ENCODE measurements at places on chromosomes 7 and 10. TPM values are rescaled to one million over a fixed set of nuclear protein-coding genes. Genes with fewer than 3 reads are reported as not detected.

DNA sequence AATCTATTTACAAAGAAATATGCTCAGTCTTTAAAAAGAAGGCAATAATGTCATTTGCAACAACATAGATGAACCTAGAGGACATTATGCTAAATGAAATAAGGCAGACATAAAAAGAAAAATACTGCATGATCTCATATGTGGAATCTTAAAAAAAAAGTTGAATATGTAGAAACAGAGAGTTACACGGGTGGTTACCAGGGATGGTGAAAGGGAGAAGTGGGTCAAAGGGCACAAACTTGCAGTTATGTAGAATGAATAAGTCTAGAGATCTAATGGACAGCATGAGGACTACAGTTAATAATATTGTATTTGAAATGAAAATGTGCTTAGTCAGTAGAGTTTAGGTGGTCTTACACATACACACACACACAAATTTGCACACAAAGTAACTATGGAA is 88.2 kb upstream of the CCDC71L start:
- no peak for DNase-seq

GRCh38 chr7:105289704-105290103 is 99.0 kb downstream of the SRPK2 start:
- DNase-seq = no peak

DNA sequence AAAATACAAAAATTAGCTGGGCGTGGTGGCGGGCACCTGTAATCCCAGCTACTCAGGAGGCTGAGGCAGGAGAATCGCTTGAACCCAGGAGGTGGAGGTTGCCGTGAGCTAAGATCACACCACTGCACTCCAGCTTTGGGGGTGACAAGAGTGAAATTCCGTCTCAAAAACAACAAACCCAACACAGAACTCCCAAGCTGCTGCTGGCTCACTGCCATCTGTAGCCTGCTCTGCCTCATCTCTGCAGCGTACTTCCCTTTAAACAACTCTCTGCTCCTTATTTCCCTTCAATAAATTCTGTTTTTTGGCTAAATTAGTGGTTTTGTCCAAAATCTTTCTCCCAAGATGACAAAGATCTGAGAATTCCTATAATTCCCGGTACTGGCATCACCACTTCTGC is 189.2 kb upstream of the GALNT17 start:
- no peak for DNase-seq

SMC3 gene
- polyA plus RNA-seq = 112 TPM

- DNase-seq = no peak
Measured at GRCh38 chr10:98268694-98269431, 869 bp upstream of the LOXL4 start.

DNA sequence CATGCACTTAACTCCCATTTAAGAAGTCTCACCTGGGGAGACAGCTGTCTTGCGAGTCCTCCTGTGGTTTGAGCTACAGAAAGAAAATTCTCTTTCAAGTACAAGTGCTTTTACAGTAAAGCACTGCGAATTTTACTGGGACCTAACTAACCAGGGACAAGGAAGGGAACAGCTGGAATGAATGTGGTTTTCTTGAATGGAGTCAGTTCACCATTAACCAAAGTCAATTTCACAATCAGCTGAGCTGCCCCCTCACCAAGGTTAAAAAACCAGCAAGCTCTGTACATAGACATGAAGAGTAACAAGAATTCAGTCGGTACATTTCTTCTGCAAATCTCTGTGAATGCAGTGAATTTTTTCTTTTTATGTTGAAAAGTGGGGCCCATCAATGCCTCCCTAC is 56.3 kb downstream of the GFRA1 start:
- DNase-seq = no peak

GRCh38 chr10:45075216-45075615 is 74.5 kb downstream of the ZNF22 start:
- no peak for DNase-seq

- no peak for DNase-seq
Measured at GRCh38 chr7:7922684-7923385, 45.8 kb upstream of the GLCCI1 start.

- DNase-seq = no peak
Measured at GRCh38 chr10:101301111-101301731, 52.7 kb upstream of the BTRC start.

VWDE gene
- polyA plus RNA-seq = 20.9 TPM

DNA sequence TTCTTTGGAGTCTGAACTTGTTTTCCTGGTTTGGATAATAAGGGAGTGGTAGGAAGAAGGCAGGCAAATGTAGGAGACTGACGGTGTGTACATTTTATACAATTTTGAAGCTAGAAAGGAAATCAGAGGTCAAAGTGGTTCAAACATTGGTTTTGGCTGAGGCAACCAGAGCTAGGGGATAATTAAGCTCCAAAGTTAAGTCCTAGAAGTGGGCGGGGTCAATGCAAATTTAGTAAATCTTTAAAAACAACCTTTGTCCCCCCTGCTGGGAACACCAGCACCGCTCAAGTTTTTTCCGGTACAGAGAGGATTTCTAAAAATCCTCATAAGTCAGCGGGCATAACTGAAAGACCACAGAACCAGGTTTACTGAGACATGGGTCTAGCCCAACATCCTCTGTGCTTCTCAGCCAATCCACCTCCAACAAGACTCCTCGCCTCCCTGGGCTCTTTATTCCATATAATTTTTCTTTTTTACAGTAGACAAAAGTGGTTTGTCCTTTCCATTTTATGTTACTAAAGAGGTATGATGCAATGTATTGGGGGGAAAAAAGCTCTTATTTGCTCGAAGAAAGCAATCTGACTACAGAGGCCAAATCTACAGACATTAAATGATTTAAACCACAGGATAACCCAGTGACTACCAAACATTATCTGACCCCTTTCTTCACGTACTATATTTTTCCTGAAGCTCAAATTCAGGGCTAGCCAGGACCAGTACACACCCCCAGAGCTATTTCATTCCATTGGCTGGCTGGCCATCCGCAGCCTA is 1.6 kb downstream of the GLUD1 start:
- DNase-seq = no peak

- DNase-seq = no peak
Measured at GRCh38 chr7:122699017-122699416, at the start of gene RNF133. TSS of gene RNF133 (minus strand) at chr7:122699117. CDS start at chr7:122698918, 199 bp downstream.

DNA sequence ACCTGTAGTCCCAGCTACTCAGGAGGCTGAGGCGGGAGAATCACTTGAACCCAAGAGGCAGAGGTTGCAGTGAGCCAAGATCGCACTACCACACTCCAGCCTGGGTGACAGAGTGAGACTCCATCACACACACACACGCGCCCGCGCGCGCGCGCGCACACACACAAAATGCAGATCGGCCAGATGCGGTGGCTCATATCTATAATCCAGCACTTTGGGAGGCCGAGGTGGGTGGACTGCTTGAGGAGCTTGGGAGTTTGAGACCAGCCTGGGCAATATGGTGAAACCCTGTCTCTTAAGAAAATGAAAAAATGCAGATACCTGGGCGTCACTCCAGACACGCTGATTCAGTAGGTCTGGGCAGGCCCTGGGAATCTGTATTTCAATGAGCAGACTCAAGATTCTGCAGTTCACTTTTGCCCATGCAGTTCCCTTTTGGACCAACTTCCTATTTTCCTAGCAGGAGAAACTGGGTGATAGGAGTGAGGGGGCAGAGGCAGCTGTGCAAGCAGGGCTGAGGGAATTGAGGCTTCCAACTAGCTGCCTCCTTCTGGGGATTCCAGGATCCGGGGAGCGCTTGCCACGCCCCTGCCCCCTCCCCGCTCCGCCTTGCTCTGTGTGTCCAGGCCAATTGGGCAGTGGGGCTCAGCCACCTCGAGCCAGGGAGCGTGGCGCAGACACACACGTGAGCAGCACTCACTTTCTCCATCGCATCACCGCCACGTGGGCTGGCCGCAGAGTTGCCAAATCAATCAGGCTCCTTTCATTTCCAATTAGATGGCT is 173.6 kb downstream of the SH3PXD2A start:
- no peak for DNase-seq

STRIP2 gene
- polyA plus RNA-seq = 3.4 TPM

A1CF gene
- polyA plus RNA-seq = 7.4 TPM

GRCh38 chr10:66916030-66916429 is 9.8 kb upstream of the LRRTM3 start:
- DNase-seq = no peak

- DNase-seq = peak; percentile 55
Measured at GRCh38 chr10:22086730-22087401, 83.3 kb upstream of the DNAJC1 start.

GRCh38 chr7:158431941-158432347 is 155.7 kb downstream of the PTPRN2 start:
- no peak for DNase-seq

DNA sequence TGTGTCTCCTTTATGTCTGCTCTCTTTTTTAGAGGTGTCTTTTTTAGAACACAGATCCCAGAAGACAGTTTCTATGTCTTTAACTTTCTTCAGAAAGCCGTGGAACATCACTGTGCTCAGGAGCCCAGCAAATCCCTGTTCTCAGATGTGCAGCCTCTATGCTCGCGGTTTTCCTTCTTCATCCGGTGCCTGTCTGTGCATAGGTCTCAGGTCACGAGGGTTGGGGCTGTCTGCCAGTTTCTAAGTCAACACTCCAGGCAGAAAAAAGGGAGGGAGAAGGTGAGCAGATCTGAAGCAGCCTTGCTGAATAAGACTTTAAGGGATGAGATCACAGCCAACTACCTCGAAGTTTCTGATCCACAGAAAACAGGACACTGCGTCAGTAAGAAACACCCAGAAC is 68.5 kb downstream of the CRTAC1 start:
- DNase-seq = no peak

SPDYE6 gene
- polyA plus RNA-seq = not detected

Data from left renal pelvis (tissue), 4 donors.